Lung (tissue), 17 donors: ENCODE measurements at places on chromosomes 16 and 17. TPM values are rescaled to one million over a fixed set of nuclear protein-coding genes. Genes with fewer than 3 reads are reported as not detected.

DNA sequence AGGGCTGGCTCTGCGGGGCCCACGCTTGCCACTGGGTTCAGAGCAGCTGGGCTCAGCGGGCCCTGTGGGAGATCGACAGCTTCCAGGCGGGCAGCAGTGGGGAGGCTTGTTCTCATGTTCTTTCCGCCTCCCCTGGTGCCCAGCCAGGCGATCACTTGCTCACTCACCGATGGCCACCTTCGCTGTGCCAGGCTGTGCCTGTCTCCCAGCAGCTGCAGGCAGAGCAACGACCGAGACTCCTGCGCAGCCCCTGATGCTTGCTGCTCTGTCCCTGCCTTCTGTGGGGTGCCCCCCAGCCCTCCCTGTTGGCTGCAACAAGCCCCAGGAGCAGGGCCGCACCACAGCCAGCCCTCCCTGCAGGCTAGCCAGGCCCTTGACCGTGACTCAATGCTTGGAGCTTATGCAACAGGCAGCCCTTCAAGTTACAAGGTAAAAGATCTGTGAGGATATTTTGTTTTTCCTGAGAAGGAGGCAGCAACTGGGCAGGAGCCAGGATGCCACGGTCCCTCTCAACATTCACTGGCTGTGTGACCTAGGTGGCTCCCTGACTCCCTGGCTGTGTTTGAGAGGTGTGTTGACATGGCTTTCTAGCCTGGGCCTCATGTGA, 9.6 kb upstream of the SPNS2 start:
- DNase-seq = no peak

Gene ASGR1
- 7.0 TPM for total RNA-seq

Gene VAT1L
- total RNA-seq = 3.3 TPM

Gene MYH13
- total RNA-seq = not detected

Gene OTOA
- total RNA-seq = 0.18 TPM

GRCh38 chr17:28978356-28978964, 27.1 kb upstream of the PHF12 start:
- DNase-seq = no peak

Gene ABCA9
- total RNA-seq = 24.7 TPM

- DNase-seq = no peak
These were observed 251.9 kb downstream of the CNTNAP4 start for GRCh38 chr16:76529120-76529519.

Gene CDH3
- 11.3 TPM for total RNA-seq

Gene SPNS2
- total RNA-seq = 32.1 TPM

DNA sequence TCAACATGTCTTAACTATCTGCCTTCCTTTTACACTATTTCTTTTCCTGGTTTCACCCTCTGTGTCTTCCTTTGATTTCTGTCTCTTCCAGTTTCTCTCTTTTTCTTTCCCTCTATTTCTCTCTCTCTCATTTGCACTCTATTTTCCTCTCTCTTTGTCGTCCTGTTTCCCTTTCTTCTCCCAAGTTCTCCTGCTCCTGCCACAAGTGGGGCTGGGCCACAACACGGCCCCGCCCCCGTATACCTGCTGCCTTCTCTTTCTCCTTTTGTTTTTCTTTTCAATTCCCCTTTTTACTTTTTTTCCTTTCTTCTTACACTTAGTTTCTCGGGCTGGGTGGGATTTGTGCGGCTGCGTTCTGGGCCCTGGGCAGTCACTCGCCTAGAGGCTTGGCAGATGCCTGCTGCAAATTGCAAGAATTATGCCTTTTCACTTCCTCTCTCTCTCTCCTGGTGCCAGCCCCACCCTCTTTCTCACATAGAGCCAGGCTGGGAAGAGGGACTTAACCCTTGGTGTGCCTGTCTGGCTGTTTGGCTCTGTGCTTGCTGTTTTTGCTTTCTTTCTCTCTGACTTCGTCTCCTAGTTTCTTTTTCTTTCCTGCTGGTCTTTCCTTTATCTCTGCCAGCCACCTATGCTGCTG, 2139.4 kb downstream of the TP53TG3F start:
- no peak for DNase-seq

GRCh38 chr16:31253642-31254045, 6.1 kb upstream of the ITGAM start:
- peak; percentile 4 for DNase-seq

GRCh38 chr17:78176548-78177025, 8.2 kb downstream of the SYNGR2 start:
- DNase-seq = peak; percentile 61

Gene CES4A
- 29.8 TPM for total RNA-seq

DNA sequence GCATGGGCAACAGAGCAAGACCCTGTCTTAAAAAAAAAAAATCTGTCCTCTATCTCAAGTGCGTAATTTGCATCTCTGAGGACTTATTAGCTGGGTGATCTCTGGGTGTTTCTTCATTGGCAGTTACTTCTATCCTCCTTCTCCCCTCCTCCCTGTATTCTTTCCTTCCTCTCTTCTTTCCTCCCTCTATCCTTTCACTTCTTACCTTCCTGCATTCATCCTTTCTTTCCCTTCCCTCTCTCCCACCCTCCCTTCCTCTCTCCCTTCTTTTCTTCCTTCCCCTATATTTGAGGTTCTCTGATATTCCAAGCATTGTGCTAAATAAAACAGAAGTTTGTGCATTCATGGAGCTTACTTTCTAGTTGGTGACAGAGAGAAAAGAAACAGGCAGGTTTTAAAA, 10.7 kb downstream of the MFSD11 start:
- no peak for DNase-seq
